ENCODE measurements at places on chromosomes 12 and 14.
A peak's percentile ranks its signal among the peaks of the same experiment; 100 is the strongest.

- DNase-seq = no peak
Measured at GRCh38 chr12:61915420-61915819, 344.8 kb upstream of the USP15 start.

DNA sequence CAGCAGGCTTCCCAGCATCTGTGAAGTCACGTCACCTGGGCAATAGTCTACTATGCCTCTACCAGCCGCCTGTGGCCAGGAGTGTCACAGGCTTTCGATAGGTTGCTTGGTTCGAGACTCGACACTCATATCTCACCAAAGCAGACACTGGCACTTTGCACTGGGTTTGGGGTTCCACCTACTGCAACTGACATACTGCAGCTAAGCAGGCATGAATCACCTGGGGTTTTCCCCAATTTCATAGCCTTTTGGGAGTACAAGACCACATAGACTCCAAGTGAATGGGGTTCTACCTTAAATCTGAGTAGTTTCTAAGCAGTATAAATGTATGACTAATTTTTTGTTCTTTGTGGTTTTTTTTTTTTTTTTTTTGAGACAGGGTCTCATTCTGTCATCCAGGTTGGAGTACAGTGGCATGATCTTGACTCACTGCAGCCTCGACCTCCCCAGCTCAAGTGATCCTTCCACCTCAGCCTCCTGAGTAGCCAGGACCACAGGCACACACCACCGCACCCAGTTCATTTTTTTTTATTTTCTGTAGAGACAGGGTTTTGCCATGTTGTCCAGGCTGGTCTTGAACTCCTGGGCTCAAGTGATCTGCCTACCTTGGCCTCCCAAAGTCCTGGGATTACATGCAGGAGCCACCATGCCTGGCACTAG lies 32.1 kb downstream of the DMAC2L start:
- DNase-seq = peak; percentile 86

- DNase-seq = no peak
Measured at GRCh38 chr14:60189923-60190840, 25.0 kb upstream of the DHRS7 start.

GRCh38 chr14:68788996-68789820 lies 3.7 kb downstream of the ZFP36L1 start:
- peak; percentile 91 for DNase-seq

DNA sequence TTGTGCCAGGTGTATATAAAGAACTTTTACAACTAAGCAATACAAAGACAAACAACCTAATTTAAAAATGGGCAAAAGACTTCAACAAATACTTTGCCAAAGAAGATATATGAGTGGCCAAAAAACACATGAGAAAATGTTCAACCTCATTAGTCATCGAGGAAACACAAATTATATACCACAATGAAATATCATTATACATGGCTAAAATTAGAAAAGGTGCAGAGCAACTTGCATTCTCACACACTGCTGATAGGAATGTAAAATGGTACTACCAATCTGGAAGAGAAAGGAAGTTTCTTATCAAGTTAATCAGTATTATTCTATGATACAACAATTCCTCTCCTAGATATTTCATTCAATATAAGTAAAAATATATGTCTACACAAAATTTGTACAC lies 131.6 kb upstream of the FRMD6 start:
- no peak for DNase-seq

All from activated CD4-positive, alpha-beta T cell treated with anti-CD3 and anti-CD28 coated beads for 48 hours (primary cell).